Stimulated activated CD4-positive, alpha-beta T cell treated with anti-CD3 and anti-CD28 coated beads, TNF-alpha, amount 100 ng/mL, for 1 hour (primary cell): ENCODE measurements at places on chromosomes 3 and 15.

GRCh38 chr15:36996538-36997181 is 103.7 kb downstream of the MEIS2 start:
- DNase-seq, result no peak

GRCh38 chr3:195394024-195394423 is 48.8 kb downstream of the ACAP2 start:
- no peak for DNase-seq

- DNase-seq, result no peak
These were observed 231.5 kb downstream of the WDR72 start for GRCh38 chr15:53527996-53528395.

DNA sequence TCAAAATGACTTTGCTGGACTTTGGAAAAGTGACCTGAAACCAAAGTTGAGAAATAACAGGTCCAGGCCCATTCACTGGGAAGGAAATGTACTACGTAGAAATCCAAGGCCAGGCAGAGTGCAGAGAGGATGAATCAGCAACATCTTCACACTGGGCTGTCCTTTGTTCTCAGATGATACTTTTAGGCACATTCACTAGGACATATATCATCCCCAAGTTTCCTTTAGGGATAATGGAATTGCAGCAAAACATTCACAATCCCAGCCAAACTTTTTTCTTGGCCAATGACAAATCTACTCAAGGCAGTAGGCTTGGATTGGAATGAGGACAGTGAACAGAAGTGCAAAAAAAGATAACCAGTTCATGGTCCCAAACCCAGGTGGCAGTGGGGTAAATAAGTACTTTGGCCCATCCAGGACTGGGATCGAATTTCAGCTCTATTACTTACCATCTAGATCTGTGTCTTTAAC is 75.1 kb downstream of the CLDN11 start:
- DNase-seq, result no peak

DNA sequence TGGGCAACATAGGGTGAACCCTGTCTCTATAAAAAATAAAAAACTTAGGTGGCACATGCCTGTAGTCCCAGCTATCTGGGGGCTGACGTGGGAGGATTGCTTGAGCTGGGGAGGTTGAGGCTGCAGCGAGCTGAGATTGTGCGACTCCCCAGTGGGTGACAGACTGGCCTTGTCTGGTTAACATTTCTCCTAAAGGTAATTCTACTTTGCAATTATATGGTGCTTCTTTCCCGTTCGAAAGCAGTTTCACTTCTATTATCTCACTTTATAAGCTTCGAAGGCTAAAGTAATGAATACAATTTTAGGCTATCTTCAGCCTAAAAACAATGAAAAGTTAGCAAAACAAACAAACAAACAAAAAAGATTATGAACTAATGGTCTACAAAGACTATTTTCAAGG is 35.3 kb downstream of the COMMD2 start:
- no peak for DNase-seq

DNA sequence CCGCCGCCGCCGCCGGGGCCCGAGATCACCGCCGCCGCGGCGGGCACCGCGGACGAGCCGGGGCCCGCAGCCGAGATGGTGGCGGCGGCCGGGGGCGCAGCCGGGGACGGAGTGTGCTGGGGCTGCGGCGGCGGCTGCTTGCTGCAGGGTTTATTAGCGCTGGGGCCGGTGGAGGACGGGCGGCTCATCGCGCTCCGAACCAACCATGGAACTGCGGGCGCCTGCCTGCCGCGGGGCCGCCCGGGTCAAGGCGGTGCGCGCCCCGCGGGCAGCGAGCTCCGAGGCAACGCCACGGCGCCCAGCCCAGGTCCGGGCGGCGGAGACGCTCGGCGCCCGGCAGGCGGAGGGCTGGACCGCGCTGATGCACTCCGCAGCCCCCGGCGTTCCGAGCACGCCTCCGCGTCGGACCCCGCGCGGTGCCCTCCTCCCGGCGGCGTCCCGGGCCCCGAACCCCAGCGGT is 277 bp downstream of the SIAH2 start:
- no peak for DNase-seq

DNA sequence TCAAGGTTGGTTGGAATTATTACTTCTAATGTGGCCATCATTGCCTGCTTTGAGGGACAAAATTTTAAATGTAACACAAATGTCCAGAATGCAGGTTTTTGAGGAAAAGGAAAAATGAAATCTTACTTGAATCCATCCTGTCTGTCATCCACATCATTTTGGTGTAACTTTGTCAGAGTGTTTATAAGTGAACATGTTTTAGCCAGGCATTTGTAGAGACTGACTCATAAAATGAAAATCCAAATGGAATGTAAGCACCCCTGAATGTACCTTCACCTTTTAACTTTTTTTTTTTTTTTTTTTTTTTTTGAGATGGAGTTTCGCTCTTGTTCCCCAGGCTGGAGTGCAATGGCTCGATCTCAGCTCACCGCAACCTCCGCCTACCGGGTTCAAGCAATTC is 141.8 kb upstream of the BNIP2 start:
- DNase-seq, result no peak

DNA sequence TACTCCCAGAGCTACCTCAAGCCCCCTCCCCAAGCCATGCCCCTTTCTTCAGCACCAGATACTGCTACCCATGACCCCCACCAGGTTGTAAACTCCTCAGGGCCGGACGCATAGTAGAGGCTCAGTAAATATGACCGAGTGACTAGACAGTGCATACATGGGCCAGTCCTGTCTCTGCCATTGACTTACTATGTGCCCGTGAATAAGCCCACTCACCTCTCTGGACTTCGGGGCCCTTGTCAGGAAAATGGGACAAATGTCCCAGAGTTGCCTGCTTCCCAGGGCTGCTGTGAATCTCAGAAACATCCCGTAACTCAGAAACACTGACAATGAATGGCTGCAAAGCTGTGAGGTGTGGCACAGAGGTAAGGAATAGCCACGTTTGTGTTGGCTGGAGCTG is 48.2 kb upstream of the FGD5 start:
- DNase-seq, result no peak

DNA sequence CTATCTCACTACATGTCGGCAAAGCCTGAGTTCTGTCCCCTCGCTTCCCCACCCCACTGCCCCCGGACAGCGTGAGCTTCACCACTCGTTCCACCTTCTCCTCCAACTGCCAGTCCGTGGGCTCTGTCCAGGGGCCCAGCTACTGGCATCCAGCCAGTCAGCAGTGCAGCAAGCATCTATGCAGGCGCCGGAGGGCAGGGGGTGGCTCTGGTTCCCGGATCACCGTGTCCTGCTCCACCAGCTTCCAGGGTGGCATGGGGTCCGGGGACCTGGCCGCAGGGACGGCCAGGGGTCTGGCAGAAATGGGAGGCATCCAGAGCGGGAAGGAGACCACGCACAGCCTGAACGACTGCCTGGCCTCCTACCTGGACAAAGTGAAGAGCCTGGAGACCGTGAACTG is 20.4 kb downstream of the CMTM8 start:
- no peak for DNase-seq

- DNase-seq, result no peak
These were observed 198.2 kb downstream of the FEZF2 start for GRCh38 chr3:62175161-62175560.

DNA sequence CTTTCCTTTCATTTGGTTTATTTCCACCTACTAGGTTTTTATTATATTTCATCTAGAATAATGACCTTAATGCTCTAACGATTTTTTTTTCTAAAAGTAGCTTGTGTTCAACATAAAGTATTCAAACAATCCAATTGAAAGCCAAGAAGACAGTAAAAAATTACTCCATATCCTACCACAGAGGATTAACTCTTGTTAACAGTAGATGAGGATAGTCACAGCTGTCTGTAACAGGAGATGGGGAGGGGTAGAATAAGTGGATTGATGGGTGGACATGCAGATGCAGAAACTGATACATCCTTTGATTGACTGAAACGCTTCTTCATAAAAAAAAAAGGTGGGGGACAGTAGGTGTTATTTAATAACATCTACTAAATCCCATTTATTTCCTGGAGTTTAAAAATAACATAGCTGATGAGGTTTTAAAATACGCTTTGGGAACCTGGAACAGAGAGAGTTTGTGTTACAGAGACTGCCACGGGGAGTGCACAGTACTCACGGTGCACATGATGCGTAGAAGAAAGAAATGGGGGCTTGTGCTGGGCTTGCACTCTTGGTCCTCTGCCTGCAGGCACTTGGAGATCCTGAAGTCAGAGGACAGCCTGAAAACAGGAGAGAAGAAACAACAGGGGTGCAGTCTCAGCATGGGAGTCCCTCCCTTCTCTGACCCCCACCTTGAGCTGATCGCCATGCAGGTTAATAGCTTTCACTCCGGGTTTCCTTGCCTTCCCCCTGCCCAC is 226.7 kb downstream of the THSD4 start:
- no peak for DNase-seq

GRCh38 chr3:63561879-63562278 is 90.6 kb upstream of the SNTN start:
- no peak for DNase-seq

- no peak for DNase-seq
These were observed 2.9 kb upstream of the NOX5 start for GRCh38 chr15:69011641-69012040.

DNA sequence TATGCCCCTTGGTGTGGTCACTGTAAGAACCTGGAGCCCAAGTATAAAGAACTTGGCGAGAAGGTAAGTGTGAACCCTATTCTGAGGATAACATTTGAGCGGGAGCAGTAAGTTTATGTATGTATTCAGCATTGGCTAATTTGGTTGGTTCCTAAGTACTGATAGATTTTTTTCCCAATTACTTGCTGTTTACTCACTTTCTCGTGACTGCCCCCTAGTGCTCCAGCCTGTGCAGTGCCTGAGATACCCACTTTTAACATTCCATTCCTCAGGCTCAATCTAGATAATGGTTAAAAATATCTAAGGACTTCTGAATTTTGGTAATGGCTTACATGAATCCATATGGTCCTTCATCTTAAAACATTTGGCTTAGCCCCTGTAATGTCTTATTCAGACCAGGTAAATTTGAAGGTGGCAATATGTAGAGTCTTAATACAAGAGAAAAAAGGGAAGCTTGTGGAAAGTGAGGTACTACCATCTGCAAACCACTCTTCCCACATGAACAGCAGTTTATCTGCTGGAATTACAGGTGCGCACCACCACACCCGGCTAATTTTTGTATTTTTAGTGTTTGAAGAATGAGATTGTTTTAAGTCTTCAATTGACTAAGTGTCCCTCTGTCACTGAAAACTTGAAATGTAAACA is 7.1 kb downstream of the ELL3 start:
- DNase-seq, result no peak

GRCh38 chr3:186381424-186382216 is 19.6 kb upstream of the DGKG start:
- DNase-seq, result no peak

- no peak for DNase-seq
These were observed 11.8 kb upstream of the SEC13 start for GRCh38 chr3:10332481-10333348.

DNA sequence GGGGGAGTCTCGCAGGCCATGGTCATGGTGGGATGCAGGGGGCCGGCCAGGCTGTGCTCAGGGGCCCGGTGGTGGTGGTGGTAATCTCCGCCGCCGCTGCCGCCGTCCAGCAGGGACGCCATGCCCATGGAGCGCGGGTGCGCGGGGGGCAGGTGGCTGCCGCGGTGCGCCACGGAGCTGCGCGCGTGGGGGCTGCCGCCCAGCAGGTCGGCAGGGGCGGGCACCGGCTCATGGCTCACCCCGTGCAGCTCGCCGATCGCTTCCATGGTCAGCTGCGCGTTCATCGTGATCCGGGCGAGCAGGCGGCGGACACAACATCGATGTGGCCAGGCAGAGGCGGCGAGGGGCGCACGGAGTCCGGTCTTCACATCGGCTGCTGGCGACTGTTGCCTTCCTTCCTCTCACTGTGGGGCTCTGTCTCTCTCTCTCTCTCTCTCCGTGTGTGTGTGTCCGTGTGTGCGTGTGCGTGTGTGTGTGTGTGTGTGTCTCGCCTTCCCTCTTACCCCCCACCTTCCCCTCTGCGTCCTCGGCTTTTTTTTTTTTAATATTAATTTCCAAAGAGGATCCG is 451 bp downstream of the ONECUT1 start:
- DNase-seq, result no peak

DNA sequence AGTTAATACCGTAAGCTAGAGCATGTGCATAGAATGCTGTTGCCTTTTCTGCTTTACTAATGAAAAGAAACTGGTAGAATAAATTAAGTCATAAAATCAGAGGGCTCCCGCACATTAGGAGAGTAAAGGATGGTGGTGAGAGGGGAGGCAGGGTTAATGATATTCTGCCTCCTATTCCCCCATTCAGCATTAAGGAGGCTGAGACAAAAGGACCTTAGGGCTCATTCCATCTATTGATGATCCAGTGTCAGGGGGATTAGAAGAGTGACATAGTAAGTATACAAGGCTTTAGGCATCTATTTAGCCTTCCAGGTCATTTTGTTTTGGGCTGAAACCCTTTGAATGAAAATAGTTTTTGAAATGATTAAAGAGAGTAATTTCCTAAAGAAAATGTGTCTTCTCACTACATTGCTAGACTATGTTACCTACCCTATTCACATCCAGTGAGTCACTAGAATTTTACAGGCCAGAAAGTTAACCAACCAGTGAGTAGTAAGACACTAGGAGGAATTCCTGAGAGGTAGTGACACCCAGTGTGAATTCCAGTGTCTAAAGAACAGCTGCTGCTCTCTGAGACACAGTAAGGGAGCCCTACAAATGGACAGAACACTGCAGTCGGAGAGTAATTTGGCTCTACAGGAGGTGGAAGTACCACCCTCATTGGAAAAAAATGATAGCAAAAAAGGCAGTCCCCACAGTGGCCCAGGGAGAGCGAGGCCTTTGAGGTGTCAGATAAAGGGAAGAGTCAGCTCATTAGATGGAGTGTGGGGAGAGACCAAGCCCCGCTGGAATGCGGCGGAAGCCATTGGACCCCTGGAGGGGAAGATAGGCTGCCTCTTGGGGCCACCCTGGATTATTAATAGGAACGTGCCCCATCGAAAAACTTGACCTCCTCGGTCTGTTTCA is 67.6 kb downstream of the TUSC7 start:
- no peak for DNase-seq

DNA sequence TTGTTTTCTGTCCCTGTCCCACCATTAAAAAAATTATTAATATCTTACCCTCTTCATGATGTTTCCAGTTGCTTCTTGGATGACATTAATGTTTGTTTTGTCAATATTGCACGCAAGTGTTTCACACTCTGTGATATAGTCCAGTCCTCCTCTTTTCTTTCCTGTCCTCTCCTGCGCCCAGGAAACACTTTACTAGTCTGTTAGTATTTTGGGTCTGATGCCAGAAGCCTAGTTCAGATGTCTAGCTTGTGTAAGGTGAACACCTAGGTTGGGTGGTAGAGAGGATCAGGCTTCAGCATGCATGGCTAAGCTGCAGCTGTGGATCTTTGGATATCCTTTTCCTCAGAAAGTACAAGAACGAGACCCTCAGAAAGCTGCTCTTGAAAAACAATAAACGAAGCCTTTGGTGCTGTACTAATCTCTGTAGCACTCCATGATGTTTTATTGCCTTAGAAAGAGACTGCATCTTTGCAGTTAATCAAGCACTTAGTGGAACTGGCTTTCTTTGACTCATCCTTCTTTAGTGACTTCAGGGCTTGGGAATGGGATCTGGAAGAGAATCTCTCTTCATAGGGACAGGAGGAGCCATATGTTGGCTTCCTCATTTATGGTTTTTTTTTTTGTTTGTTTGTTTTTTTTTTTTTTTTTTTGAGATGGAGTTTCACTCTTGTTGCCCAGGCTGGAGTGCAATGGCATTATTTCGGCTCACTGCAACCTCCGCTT is 253.4 kb downstream of the LPP start:
- no peak for DNase-seq

- no peak for DNase-seq
These were observed 69.5 kb downstream of the KLF15 start for GRCh38 chr3:126287536-126288241.

GRCh38 chr3:177441813-177442646 is 244.7 kb upstream of the TBL1XR1 start:
- DNase-seq, result no peak
